ENCODE measurements at places on chromosomes 3 and 15.

DNA sequence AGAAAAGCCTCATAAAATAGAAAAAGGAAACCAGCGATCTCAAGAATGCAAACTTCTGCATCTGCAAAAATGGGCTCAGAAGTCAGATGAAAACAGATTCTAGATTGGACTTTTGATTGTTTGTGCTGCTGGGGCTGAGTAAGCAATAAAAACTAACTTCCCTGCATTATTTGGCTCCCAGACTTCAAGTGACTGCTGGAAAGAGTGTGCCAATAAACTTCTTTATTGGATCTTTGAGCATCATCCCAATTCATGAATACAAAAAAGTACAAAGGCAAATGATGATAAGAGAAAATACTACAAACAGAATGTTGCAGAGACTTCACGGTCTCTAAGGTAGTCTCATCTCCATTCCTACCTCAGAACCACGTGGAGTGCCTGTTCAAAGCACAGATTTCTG lies 97.9 kb downstream of the FGF12 start:
- DNase-seq: no peak

- no peak for DNase-seq
These were observed 31.7 kb upstream of the TTC14 start for GRCh38 chr3:180570238-180570637.

DNA sequence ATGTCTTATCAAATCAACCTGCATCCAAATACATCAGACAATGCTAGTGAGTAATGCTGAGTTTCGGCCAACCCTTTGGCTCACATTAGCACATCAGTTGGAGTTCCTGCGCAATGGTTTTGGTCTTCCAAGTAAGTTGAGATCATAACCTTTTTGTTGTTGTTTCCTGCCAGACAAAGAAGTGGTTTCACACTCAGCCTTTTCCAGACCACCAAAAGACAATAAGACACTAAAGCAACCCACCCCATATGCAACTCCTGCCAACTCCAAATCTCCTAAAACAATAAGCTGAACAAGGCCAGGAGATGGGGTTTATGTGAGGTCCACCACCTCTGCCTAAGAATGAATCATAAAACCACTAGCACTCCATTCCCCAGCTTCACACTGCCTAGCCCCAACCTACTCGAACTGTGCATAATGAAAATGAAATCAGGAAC lies 177.0 kb downstream of the ERC2 start:
- no peak for DNase-seq

DNA sequence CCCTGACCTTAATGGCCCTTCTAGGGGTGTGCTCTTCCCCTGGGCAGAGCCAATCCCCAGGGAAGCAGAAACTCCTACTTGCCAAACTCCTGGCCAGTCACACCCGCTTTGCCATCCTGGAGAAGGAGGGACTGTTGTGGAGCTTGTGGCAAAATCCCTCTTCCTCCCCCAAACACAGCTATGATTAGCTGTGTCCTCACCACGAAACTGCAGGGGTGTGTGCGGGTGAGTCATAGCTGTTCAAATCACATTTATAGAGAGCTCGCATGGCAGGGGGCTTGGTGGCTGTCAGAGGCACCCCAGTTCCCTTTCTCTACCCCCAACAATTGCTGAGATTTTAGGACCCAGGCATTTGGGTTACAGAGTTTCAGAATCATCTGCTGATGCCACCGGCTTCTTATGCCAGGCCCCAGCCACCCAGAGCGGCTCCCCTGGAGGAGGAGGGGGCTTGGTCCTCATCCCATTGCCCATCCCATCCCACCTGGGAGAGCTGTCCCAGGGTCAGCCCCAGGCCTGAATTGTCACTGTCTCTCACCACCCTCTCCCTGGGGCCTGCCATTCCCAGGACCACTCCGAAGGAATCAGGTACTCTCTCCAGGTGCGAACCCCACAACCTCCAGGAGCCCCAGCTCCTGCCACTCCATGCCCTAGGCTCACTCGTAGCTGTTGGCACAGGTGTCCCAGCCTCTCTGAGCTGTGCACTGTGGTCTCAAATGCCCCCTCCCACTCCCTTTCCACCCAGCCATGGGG lies 28.8 kb upstream of the MAGEF1 start:
- DNase-seq: no peak

DNA sequence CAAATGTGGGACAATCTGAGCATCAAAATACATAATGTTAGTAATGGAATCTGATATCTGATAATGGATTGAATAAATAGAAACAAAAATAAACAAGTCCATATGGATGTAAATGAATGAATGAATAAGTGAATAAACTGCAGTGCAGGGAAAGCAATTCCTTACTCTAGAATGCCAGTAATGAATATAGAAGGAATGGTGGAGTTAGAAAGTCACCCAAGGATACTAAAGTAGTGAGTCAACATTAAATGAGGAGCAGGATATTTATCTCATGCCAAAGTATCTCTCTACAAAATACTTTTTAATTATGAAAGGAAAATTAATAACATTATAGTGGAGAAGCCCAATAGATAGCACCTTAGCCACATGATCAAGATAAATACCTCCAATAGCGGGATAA lies 300.3 kb downstream of the FEZF2 start:
- no peak for DNase-seq

DNA sequence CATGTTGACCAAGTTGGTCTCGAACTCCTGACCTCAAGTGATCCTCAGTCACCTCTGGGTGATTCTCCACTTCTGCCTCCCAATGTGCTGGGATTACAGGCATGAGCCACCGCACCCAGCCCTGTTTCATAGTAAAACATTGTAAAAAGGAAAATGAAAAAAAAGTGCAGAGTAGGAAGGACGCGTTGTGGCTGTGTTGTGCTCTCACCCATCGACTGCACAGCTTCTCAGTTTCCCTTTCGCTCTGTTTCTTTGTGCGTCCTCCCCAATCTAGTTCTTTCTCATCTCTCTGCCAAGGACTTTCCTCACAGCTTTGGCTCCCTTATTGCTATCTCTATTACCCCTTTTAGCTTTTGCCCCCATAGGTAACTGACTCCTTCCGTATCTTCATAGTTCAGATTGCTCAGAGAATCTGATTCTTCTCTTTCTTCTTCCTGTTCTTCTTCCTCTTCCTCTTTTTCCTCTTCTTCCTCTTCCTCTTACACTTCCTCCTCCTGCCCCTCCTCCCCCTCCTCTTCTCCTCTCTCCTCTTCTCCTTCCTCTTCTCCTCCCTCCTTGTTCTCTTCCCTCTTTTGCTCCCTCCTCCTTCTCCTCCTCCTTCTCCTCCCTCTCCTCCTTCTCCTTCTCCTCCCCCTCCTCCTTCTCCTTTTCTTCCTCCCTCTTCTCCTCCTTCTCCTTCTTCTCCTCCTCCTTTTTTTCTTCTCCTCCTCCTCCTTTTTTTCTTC lies 81.1 kb upstream of the VGLL4 start:
- no peak for DNase-seq

GRCh38 chr15:66876731-66877476 lies 174.9 kb downstream of the SMAD6 start:
- DNase-seq: no peak

DNA sequence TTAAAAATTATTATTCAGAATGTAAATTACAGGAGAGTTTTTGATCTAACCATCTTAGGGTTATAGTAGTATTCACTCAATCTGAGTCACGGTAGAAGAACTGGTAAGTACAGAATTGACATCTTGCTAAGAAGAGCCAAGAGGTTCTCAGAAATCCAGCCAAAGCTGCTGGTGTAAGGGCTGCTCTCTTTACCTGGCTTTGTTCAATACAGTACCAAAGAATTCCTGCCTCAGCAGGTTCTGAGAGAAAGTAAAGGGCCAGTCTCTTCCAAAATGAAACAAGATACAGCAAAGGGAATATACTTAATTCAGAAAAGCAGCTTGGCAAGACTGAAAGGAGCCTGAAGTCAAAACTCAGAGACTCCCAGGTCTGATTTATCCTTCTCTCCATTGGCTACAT lies 193.1 kb downstream of the TNIK start:
- no peak for DNase-seq

DNA sequence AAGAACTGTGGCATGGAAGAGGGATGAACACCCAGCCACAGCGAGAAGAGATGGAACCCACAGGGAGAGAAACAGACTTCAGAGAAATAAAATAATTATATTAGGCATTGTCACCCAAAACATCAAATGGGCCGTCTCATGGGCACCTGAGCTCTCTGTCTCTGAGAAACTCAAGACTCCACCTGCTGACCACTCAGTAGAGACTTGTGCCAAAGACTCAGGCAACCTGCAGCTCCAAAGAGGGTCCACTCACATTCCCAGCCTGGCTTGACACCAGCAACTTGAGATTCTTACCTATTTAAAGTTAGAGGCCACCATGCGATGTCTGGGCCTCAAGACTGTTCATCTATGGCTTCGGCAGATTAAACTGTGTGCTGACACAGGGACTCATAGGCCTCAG lies 12.0 kb downstream of the SEMA5B start:
- DNase-seq: no peak

GRCh38 chr3:195154111-195154791 lies 116.7 kb downstream of the XXYLT1 start:
- DNase-seq: no peak

DNA sequence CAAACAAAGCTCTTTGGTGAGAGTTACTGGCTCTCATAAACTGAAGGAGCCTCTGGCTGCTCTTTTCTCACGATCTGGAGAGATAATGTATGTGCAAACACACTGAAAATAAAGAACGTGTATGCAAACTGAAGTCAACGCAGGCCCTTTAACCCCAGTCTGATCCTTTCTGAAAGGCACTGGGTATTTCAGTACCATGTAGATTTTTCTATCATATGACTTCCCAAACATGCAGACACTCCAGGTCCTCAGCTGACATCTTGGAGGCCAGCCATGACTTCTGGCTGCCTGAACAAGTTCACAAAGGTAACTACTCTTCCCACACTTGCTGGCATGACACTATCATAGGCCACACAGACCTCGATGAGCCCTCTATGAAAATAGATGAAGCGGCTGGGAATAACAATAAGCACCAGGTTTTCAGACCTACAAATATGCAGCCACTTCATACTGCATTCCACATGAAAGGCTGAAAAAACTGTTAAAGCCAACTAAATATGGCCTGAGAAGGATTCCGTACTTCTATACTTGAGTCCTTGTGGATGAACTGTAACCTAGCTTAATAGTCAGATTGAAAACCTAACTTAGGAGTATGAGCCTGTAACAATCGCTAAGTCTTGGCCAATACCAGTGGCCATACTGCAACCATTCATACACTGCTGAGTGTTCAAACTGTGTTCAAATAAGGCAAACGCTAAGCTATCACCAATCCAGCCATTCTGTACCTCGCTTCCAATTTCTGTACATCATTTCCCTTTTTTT lies 121.3 kb downstream of the THRB start:
- DNase-seq: no peak

DNA sequence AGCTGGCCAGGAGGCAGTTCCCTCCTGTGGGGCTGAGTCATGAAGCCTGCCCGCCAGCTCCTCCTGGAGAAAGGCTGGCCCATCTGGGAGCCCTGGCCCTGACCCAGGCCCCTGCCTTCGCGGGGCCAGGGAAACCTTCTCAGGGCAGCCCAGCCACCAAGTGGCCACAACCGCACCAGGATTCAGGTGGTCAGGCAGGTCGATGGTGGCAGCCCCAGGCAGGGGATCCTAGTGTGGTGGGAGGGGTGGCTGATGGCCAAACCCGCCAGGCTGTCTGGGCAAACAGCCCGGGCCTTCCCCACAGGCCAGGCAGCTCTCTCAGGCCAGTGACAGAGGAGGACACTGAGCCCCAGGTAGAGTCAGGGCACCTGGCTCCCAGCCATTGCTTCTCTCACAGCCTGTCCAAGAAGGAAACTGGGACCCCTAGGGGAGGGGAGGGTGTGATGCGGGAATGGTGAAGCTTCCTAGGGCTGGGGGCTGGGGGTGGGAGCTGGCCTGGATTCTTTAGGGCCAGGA lies 1.2 kb downstream of the TWF2 start:
- DNase-seq: peak; percentile 67

- DNase-seq: no peak
These were observed 433.3 kb downstream of the FOXP1 start for GRCh38 chr3:71149959-71150954.

- no peak for DNase-seq
These were observed 22.3 kb upstream of the GP9 start for GRCh38 chr3:129038121-129038855.

GRCh38 chr3:183503746-183504145 lies 51.8 kb downstream of the KLHL6 start:
- DNase-seq: no peak

DNA sequence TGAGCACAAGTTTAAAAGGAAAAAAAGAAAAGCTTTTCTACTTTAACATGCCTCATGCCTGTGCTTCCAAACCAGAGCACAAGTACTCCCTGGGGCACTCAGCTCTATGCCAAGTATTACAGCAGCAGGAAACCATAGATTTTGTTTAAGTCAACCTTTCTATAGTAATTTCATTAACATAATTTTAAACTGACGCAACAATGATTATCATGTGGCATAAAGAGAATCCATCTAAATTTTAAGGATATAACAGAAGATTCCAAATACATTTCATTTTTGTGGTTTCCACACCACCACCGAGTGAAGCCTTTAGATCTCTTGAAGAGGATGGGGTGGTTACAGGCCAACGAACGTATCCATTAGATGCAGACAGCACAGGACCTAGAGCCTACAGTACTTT lies 112.1 kb downstream of the TNIK start:
- no peak for DNase-seq

DNA sequence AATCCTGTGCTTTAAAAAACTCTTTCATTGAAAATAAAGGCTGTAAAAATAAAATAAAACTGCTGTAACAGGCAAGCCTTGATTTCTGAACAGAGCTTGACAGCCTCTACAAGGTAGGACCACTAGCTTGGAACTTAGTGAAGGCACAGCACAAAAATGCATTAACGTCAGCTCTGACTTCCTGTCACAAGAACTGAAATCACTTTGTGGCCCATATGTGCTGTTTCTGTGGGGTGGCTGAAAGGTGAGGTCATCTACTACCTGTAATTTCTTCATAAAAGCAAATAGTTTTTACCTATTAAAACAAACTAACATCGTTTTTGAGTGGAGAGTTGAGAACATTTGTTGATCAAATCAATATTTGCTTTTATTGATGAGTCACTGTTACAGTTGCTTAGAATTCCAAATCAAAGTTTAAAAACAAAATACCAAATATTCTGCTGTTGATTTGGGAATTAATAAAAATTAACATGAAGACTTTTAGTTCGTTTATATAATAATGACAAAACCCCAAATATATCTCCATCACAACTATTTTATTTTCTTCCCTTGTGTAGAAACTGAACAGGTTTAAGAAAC lies 1034.1 kb downstream of the MCTP2 start:
- DNase-seq: no peak

- no peak for DNase-seq
These were observed 1.2 kb downstream of the BLOC1S6 start for GRCh38 chr15:45588219-45588875.

DNA sequence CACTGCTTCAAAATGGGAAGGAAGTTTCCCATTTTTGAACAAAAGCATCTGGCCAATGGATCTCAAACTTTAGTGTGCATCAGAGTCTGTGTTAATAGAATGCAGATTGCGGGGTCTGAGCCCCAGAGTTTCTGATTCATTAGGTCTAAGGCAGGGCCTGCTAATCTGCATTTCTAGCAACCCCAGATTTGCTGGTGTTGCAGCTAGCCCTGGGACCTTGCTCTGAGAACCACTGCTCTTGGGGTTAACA lies 30.7 kb upstream of the USP3 start:
- no peak for DNase-seq
